ENCODE measurements at places on chromosomes 6 and 20. TPM values are rescaled to one million over a fixed set of nuclear protein-coding genes. Genes with fewer than 3 reads are reported as not detected.

ACTL10 gene
- 0.46 TPM for total RNA-seq

RIN2 gene
- 1.0 TPM for total RNA-seq

GRCh38 chr6:225121-225721 is 67.1 kb upstream of the DUSP22 start:
- no peak for DNase-seq

CCR6 gene
- not detected for total RNA-seq

GRCh38 chr20:1134836-1135235 is 16.4 kb downstream of the PSMF1 start:
- no peak for DNase-seq

DNA sequence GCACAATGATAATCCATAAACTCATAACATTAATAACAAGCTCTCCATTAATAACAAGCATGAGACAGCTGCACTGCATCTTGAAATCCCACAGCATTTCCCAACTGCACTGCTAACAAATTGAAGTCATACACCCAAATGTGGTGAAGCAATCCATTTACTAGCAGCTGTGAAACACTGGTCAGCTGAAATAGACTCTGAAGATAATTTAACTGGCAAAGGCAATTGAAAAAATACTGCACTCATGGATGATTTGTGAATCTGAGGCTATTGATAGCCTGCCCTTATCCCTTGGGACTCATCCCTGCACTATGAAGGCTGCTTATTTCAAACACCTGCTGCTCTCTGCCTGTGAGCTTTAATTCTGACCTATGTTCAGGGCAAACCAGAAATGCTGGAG is 49.1 kb upstream of the PLCB1 start:
- DNase-seq = no peak

- no peak for DNase-seq
Measured at GRCh38 chr20:36496707-36497669, 44.3 kb upstream of the MYL9 start.

DNA sequence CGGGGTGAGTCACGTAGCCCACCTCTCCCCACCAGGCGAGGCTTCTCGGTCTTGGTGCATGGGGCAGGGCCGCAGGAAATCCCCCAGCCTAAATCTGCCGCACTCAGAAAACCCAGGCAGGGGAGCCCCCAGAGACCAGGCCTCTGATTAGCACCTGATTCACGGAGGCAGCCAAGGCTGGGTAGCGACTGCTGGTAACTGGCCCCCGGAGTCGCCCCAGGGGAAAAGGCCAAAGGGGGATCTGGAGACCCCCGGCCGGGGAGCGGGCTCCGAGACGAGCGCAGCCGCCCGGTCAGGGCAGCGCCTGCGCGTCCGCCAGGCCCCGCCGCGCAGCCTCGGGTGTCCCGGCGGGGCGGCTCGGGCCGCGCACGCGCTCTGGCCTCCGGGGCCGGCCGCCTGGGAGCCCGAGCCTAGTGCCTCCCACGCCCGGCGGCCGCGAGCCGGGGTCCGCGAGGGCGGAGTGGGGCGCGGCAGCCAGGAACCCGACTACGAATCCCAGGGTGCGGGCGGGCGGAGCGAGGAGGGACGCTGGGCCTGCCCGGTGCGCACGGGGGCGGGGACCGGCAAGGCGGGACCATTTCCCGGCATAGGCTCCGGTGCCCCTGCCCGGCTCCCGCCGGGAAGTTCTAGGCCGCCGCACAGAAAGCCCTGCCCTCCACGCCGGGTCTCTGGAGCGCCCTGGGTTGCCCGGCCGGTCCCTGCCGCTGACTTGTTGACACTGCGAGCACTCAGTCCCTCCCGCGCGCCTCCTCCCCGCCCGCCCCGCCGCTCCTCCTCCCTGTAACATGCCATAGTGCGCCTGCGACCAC is at the start of gene DUSP22:
TSS of gene DUSP22 (plus strand) at position 791 of the 809 bp plus-strand sequence. CDS start 53 bp downstream, outside the sequence.
- DNase-seq = peak; percentile 82

DOK5 gene
- total RNA-seq = 4.5 TPM

PSORS1C1 gene
- total RNA-seq = 0.48 TPM

DNA sequence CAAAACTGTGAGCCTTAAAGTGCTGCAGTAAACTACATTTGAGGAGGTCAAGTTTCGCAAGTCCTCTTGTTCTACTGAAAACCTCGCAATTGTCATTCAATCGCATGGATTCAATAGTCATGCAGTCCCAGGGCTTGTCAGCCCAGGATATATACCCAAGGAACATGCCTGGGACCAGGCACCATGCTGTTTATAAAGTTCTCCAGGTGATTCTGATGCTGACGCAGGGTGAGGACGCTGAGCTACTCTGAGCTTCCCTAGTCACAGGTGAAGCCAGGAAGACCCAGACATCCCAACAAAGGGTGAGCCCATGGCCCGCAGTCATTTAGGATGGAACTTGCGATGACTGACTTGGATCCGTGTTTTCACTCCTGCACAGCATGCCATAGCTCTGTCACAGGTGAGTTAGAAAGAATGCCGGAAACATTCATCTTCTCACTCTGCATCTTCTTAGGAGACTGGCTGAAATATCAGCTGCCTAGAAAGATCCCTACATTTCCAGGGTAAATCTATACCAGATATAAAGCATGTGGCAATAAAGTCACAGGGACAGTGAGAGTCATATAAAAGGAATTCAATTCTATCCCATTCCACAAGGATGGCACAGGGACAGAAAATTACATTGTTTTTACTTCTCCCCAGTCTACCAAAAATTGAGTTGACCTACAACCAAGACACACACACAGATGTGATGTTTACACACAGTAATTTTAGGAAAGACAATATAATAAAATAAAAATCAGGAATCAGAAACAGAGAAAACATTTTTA is 27.0 kb upstream of the SSTR4 start:
- DNase-seq = no peak

TDRD6 gene
- 0.02 TPM for total RNA-seq

All from H9 (cell line).